ENCODE measurements at places on chromosomes 11 and 22.

DNA sequence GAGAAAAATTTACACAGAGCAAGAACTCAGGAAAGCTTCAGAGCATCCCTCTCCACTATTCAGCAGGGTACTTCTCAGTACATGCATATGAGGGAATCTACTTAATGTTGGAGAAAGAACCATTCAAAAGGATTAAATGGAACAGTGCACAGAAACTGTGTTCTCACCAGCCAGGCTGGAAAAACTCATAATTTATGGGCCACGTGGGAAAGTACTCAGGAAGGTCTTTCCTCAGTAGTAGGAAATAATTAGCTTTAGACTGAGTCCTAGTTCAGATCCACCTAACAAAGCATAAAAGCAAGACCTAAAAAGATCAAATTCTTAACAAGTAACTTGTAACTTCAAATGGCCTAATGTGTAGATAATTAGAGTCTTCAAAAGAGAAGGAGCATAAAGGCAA lies 134.0 kb downstream of the FAM76B start:
- H3K4me1 ChIP-seq: peaks cover 3% of the 10 kb centered on the region
- no peak for DNase-seq
- H3K36me3 ChIP-seq: no peaks in the 10 kb centered on the region
- H3K4me3 ChIP-seq: no peak overlapping the region
- H3K27me3 ChIP-seq: no peaks in the 10 kb centered on the region

- no peaks in the 10 kb centered on the region for H3K36me3 ChIP-seq
- no peaks in the 10 kb centered on the region for H3K27me3 ChIP-seq
- no peaks in the 10 kb centered on the region for H3K4me1 ChIP-seq
- DNase-seq: peak; percentile 79
- H3K27ac ChIP-seq: no peak overlapping the region
Observed at GRCh38 chr22:43848366-43849171, 13.7 kb downstream of the SULT4A1 start.

DNA sequence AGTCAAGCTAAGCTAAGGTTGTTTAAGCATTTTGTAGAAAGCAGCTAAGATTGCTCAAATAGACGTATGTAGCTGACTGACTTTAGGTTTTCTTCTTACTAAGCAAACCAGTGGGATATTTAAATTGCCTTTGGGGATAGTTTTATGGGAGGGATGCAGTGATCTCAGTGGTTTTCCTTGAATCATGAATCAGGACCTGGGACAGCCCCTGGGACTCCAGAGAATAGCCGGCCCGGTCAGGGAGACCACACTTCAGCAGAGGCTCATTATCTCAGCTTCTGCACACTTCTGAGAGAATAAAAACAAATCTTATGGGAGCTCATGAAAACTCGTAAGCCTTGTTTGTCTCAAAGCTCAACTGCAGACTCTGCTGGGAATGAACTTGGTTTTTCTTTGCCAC lies at the start of gene OR9I1:
OR9I1 (minus strand) TSS at position 62 of the 400 bp plus-strand sequence. CDS start 6,086 bp downstream, outside the sequence.
- H3K27ac ChIP-seq: no peak within 1 kb of the TSS
- peak; percentile 53 for DNase-seq
- peaks cover 5% of the 10 kb centered on the region for H3K4me1 ChIP-seq
- no peaks in the 10 kb centered on the region for H3K27me3 ChIP-seq
- H3K4me3 ChIP-seq: no peak within 1 kb of the TSS
- no peaks in the 10 kb centered on the region for H3K36me3 ChIP-seq

DNA sequence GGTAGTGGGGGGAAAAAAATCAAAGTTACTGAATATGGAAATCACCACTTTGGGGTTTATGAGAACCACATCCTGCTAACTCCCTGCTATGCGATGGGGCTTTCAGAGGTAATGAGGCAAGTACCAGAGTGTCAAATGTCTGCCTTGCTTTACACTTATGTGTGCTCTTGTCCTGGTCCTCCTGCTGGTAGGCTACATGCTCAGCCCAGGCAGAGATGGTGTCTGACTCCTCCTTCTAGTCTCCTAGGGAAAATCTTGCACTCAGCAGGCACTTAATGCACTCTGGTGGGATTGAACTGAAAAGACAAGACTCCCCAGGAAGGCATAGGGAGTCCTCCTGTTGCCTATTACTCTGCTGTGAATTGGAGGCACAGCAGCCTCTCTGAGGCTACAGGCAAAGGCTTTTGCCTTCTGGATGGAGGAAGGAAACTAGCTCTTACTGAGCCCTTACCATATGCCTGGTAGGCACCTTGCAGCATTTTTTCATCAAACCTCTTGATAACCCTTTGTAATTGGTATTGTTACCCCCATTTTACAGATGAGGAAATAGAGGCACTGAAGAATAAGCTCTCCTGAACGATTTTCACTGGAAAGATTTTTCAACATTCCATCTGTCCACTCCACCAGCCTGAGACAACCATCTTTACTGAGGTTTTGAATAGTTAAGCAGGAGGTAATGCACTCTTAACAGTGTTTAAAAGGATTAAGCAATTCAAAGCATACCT lies 132.1 kb upstream of the PAX6 start:
- no peak for DNase-seq
- no peaks in the 10 kb centered on the region for H3K27me3 ChIP-seq
- H3K27ac ChIP-seq: no peak overlapping the region
- H3K36me3 ChIP-seq: no peaks in the 10 kb centered on the region
- H3K4me3 ChIP-seq: no peak overlapping the region

DNA sequence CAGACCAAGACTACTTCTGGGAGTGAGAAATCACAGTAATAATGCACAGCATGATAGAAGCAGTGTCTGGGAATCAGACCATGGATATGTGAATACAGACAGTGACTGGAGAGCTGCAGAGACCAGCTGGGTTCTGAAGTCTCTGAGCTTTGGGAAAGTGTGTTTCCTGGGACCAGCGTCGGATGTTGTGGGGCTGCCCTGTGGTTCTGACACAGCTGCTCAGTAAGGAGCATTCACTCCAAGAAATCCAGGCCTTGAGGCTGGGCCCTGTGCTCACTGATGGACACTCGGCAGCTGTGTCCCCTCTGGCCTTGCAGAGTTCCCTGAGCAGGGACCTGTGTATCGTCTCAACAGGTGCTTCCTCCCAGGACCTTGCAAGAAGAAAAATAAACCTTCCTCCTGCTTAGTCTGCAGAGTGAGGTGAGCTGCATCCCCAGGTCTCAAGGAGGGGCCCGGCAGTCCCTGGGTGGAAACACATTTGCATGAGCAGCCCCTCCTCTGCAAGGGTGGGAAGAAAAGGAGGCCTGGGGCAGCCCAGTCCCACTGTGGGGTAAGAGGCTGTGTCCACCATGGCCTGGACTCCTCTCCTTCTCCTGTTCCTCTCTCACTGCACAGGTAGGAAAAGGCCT lies 107.9 kb downstream of the VPREB1 start:
- H3K4me3 ChIP-seq: no peak overlapping the region
- DNase-seq: no peak
- peaks cover 91% of the 10 kb centered on the region for H3K27me3 ChIP-seq
- H3K4me1 ChIP-seq: no peaks in the 10 kb centered on the region
- no peaks in the 10 kb centered on the region for H3K36me3 ChIP-seq

GRCh38 chr11:125423247-125423849 lies 72.7 kb downstream of the FEZ1 start:
- peak; percentile 76 for DNase-seq
- H3K4me1 ChIP-seq: no peaks in the 10 kb centered on the region
- no peak overlapping the region for H3K4me3 ChIP-seq
- peaks cover 20% of the 10 kb centered on the region for H3K27me3 ChIP-seq
- no peaks in the 10 kb centered on the region for H3K36me3 ChIP-seq

GRCh38 chr11:121070951-121071845 lies 29.8 kb upstream of the TECTA start:
- H3K36me3 ChIP-seq: peaks cover 46% of the 10 kb centered on the region
- no peaks in the 10 kb centered on the region for H3K4me1 ChIP-seq
- H3K4me3 ChIP-seq: no peak overlapping the region
- DNase-seq: no peak
- no peaks in the 10 kb centered on the region for H3K27me3 ChIP-seq

DNA sequence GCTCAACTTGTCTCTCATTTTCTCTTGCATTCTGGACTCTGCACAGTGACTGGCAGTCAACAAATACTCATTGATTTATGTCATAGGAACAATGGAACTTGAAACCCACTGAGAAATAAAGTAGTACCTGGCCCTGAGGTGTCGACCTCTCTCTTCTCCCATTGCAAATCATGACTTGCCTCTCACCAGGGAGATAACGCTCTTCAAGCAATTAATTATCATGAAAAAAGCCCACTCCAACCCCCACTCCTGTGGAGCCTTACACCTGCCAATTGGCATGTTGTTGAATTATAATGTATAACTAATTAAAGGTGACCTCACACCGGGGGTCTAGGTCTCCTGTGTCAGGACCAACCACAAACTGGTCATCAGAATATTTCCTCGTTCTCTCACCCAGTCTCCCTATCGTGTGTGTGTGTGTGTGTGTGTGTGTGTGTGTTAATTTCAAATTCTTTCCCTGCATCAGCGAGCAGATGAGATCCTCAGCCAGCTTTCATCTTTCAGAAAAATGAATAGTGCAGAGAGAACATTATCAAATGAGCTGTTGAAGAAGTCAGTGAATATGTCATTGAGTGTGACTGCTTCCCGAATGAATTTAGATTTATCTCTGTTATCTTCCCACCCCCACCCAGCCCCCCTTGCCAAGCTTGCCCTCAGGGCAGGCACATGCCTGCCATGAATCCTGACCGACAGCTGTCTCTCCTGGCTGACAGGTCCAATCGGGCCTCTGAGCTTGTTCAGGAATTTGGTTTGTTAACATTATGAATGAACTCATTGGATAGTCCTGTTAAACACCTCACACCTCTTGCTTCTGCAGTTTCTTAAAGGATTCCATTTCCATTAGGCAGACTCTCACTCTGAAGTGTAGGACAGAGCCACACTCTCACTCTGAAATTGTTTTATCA lies 357.4 kb downstream of the INSC start:
- H3K4me3 ChIP-seq: no peak overlapping the region
- peak; percentile 68 for DNase-seq
- H3K4me1 ChIP-seq: no peaks in the 10 kb centered on the region
- H3K27ac ChIP-seq: no peak overlapping the region

GRCh38 chr11:69674267-69674885 lies 777 bp downstream of the LTO1 start:
- peaks cover 5% of the 10 kb centered on the region for H3K4me1 ChIP-seq
- H3K4me3 ChIP-seq: peak overlapping the region; percentile 97
- no peak for DNase-seq
- no peaks in the 10 kb centered on the region for H3K27me3 ChIP-seq
- H3K27ac ChIP-seq: peak overlapping the region; percentile 47

GRCh38 chr11:31262761-31263160 lies 106.8 kb downstream of the DCDC1 start:
- H3K36me3 ChIP-seq: no peaks in the 10 kb centered on the region
- H3K4me1 ChIP-seq: peaks cover 13% of the 10 kb centered on the region
- no peak overlapping the region for H3K27ac ChIP-seq

DNA sequence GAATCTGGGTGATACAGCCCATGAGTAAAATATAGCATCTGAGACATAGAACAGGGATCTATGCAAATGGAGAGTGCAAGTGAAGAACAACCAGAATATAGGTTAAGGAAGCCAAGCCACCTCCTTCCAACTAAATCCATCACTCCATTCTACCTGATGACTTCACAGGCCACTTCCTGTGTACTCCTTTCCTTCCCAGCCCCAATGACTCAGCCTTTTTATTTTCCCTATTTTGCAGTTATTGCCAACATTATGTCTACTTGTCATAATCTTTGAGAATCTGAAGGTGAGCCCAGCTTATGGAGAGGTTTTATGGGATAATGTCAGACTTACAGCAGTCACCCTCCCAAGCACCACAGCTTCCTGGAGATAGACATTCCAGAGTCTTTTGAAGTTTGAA lies 1.4 kb upstream of the OR52M1 start:
- no peaks in the 10 kb centered on the region for H3K36me3 ChIP-seq
- H3K4me3 ChIP-seq: no peak overlapping the region
- no peaks in the 10 kb centered on the region for H3K4me1 ChIP-seq
- DNase-seq: no peak

DNA sequence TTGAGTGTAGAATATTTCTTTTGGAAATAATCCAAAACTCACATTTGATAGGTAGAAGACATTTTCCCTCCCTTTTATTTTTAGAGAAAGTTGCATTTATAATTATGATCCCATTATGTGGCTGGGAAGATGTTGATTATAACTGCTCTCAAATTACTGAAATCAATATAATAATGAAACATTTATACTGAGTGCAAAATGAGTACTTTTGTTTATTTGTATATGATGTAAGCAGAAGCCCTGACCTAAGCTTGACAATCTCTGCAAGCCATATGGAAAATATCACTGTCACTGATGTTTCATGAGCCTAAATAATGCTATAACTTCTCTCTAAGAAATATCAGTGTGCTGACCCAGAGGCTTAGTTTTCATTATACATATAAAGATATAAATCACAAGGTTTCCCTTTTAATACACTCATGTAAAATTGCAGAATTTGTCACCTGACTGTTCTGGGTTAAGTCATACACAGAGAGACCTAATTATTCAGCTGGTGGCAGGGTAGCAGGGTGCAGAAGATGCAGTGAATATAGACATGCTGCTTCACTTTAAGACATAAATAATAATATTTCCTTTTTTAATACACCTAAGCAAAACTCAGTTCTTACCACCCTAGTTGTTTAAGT lies 99.2 kb downstream of the BBOX1 start:
- H3K27me3 ChIP-seq: no peaks in the 10 kb centered on the region
- no peak overlapping the region for H3K4me3 ChIP-seq
- no peak overlapping the region for H3K27ac ChIP-seq
- no peak for DNase-seq
- H3K4me1 ChIP-seq: no peaks in the 10 kb centered on the region

- peaks cover 33% of the 10 kb centered on the region for H3K36me3 ChIP-seq
- H3K4me3 ChIP-seq: peak overlapping the region; percentile 56
- H3K4me1 ChIP-seq: no peaks in the 10 kb centered on the region
- peaks cover 61% of the 10 kb centered on the region for H3K27me3 ChIP-seq
- H3K27ac ChIP-seq: no peak overlapping the region
- DNase-seq: peak; percentile 87
Observed at GRCh38 chr22:20430720-20431510, 6.7 kb downstream of the SCARF2 start.

DNA sequence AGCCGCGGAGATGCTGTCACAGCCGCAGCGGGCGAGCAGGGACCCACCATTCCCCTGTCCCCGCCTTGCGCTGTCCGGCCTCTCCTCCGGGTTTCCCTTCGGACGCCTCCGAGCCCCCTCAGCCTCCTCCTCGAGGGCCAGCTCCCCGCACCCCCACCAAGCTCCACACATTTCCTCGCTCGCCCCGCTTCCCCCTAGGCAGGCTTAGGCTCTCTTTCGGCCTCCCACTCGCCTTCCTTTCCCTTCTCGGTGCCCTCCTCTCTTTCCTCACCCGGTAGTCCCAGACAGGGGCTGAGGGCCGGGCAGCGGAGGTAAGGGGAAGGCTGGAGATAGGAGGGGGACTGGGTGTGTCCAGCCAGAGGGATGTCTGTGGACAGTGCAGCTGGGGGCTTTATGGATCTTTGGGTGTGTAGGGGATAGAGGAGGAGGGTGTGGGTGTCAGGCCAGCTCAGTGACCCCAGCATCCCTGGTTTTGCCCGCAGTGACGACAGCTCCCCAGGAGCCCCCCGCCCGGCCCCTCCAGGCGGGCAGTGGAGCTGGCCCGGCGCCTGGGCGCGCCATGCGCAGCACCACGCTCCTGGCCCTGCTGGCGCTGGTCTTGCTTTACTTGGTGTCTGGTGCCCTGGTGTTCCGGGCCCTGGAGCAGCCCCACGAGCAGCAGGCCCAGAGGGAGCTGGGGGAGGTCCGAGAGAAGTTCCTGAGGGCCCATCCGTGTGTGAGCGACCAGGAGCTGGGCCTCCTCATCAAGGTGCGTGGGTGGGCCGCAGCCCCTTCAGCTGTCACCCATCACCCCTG lies 1.6 kb downstream of the KCNK4 start:
- no peak for DNase-seq
- peaks cover 84% of the 10 kb centered on the region for H3K27me3 ChIP-seq
- no peaks in the 10 kb centered on the region for H3K4me1 ChIP-seq
- no peak overlapping the region for H3K27ac ChIP-seq
- no peaks in the 10 kb centered on the region for H3K36me3 ChIP-seq
- no peak overlapping the region for H3K4me3 ChIP-seq

All from endodermal cell (in vitro differentiated cells).